ENCODE measurements at places on chromosomes 3 and 15.

GRCh38 chr3:17013571-17013970, 128.8 kb downstream of the PLCL2 start:
- no peak for DNase-seq

- no peak for DNase-seq
Observed at GRCh38 chr3:84724877-84725276, 233.9 kb upstream of the CADM2 start.

DNA sequence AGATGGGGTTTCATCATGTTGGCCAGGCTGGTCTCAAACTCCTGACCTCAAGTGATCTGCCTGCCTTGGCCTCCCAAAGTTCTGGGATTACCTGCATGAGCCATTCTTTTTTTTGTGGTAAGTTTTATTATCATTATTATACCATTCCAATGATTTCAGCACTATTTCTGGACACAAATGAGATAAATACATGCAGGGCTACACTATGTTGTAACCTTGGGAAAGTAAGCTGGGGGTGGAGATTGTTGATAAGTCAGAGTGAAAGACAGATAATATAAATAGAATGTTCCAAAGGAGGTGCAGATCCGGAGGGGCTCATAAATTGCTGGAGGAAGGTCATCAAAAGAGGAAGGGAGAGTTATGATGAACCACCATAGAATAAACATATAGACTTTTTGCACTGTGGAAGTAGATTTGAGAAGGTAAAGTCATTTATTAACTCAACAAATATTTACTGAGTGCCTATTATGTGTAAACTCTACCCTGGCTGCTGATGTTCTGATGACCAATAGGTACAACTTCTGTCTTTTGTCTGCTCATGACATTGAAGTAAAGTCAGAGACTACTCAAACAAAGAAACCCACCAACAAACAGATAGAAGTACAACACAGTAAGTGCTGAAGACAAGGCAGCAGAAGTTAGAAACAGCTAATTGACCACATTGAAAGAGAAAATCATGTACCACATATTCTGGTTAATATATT, 478.9 kb upstream of the GOLIM4 start:
- no peak for DNase-seq

- no peak for DNase-seq
Observed at GRCh38 chr3:63050548-63051177, 175.4 kb upstream of the CADPS start.

GRCh38 chr15:101446518-101447167, 42.9 kb downstream of the PCSK6 start:
- DNase-seq, result no peak

DNA sequence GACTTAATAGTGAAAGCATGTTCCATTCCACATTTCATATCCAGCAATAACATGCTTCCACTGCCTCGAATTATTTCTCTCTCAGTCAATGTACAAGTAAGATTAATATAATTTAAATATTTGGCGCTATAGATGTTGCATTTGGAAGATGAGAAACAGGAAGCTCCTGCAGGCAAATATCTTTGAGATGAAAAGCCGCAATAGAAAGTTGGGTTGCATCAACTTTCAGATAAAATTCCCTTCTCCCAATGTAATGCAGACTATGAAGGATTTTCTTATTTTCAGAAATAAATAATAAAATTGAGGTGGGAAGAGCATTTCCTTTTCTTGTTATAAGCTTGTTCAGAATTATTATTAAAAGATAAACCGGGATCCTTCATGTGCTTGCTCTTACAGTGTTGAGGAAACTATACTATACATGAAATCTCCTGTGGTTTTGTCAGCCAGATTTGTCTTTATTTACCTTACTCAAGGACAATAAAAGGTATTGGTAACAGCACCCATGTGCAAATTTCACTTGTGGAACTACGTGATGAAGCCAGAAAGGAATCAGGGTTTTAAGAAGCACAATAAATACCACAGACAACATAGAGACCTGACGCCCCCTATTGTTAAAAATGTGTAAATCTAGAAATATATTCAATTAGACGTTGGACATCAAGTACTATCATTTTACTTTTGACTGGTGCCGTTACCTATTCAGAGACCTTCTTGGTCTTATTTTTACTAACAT, 307.0 kb downstream of the ARPP21 start:
- DNase-seq, result no peak

GRCh38 chr3:46594723-46595122, 17.6 kb upstream of the FAM240A start:
- no peak for DNase-seq

GRCh38 chr15:56869573-56869972, 48.9 kb upstream of the TCF12 start:
- no peak for DNase-seq

- DNase-seq, result no peak
Observed at GRCh38 chr3:117350371-117350770, 640.8 kb downstream of the TUSC7 start.
